ENCODE measurements at places on chromosomes 3 and 15.

GRCh38 chr3:154614601-154615000 lies 184.6 kb upstream of the GPR149 start:
- no peak for DNase-seq

DNA sequence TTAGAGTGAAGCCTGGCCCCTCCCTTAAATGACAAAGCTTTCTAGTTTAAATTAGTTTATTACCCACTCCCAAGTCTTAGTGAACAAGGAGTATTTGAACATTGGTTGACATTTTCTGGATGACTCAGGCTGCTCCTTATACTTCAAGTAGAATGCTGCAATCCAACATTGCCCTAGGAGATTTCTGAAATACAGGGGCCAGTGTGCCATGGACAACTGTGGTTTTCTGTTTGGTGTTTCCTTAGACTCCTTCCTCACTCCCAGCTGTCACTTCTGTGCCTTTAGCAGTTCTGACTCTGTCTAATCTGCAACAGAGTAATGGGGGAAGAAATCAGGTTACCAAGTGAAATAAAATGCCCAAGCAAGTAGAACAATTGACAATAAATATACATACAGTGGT lies 116.1 kb upstream of the P2RY1 start:
- DNase-seq: no peak

- DNase-seq: no peak
These were observed 124.6 kb upstream of the ABHD17C start for GRCh38 chr15:80570553-80570952.

DNA sequence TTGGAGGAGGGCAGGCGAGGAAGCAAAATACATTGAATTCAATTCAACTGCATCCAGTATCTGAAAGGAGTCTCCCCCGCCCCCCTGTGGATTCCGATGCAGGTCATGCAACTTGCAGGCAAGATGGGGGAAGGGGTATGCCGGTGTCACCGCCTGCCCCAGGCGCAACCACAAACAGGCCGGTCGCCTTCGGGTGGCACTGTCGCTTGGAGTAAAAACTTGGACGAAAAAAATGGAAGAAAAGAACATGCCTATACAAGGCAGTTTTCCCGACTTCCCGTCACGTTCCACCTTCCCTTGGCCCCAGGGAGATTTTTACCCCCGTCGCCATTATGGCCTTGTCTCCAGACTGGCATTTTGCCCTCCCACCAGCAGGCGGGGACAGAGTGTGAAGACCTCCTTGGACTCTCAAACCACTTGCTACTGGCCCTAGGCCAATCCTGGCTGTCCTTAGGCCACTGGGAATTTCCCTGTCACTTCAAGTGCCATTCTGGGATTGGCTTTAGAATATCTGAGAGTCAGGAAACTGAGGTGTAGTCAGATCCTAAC lies 1.6 kb upstream of the NTRK3 start:
- DNase-seq: no peak

DNA sequence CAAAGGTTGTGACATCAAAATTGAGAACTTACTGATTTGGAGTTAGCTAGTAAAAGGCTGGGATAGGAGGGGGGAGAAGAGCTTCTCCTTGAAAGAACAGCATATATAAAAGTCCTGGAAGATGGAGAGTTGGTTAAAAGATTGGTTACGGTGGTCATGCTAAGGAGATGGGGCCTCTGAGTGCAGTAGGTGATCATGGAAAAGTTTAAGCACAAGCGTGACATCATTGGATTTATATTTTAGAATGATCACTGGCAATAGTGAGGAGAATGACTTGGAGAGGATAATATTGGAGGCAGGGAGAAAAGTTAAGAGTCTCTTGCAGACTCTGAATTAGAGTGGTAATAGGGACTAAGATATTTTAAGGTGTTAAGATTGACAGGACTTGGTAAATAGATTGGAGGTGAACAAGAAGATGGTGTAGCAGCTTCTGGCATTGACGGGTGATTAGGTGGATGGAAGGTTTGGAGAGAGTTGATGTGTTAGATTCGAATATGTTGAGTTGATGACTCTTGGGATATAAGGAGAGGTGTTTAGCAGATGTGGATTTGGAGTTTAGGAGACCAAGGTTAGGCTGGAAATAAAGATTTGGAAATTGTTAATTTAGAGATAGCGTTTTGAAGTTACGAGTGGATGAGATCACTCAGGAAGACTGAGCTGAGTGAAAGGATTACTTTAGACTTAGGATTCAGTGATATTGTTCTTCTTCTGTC lies 19.6 kb downstream of the PIAS1 start:
- DNase-seq: no peak

DNA sequence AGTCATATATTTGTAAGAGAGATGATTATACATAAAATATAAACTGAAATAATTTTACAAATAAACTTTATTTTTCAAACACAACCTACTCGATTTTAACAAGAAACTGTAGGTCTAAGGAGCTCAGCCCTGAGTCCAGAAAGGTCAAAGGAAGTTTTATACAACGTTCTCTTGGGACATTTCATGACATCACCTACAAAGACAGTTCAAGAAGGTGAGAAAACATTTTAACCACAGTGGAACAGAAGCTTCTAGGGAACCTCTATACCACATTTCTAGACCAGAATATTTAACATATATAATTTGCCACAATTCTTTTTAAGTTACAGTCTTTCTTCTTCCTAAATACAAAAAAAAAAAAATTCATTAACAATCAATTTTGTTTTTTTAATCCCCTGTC lies 40.1 kb downstream of the CBLB start:
- no peak for DNase-seq

GRCh38 chr3:30289324-30289723 lies 317.1 kb upstream of the TGFBR2 start:
- no peak for DNase-seq

DNA sequence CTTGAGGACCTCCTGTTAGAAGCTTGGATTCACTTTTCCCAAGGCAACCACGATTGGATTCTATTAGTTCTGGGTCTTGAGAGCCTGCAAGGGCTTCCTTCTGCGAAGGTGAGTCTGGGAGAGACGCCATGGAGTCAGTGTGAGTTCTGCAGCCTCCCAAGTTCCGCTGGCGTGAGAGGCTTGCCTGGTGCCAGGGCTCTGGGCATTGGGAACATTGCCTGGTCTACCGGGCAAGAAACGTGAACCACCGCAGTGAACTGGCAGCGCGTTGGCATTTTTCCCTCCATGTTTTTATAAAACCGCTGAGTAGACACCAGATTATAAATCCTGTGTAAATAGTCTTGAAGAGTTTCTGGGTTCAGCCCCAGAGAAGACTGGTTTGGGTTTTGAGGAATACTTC lies 160.9 kb downstream of the IGF1R start:
- DNase-seq: no peak

GRCh38 chr3:29239376-29239775 lies 41.5 kb upstream of the RBMS3 start:
- DNase-seq: no peak

DNA sequence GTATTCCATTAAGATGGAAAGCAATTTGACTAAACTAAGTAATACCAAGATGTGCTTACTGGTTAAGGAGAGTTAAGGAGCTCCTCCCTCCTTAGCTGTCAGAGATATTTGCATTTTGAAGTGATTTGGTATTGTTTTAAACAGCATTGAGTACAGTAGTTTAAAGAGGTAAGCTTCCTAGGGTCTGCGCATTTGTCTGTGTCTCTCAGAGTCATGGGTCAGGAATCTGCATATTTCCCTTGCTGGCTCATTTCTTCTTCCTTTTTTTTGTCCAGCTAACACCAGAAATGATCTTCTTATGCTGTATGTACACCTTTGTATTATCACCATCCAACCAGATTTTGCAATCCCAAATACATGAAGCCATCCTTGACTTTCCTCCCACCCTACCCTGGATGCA lies 163.0 kb upstream of the BFSP2 start:
- DNase-seq: no peak

DNA sequence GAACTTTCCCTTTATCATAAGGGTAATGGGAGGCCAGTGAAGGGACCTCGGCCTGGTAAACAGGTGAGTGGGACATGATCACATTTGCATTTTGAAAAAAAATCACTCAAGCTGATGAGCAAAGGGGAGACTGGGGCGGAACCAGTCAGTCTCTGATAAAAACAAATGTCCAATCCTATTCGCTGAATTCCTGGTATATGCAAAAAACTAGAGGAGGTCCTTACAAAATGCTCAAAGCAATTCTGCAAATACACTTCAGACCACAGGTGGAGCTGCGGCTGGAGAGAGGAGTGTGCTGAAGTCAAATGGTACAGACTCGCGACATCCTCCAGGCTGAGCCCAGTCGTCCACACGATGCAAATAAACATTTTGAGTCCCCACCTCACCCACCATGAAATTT lies 166.7 kb downstream of the FOXP1 start:
- no peak for DNase-seq
